ENCODE measurements at places on chromosomes 3 and 15.

- DNase-seq, result no peak
Measured at GRCh38 chr3:80079886-80080285, 312.1 kb upstream of the ROBO1 start.

- no peak for DNase-seq
Measured at GRCh38 chr3:148318240-148318639, 379.5 kb upstream of the AGTR1 start.

DNA sequence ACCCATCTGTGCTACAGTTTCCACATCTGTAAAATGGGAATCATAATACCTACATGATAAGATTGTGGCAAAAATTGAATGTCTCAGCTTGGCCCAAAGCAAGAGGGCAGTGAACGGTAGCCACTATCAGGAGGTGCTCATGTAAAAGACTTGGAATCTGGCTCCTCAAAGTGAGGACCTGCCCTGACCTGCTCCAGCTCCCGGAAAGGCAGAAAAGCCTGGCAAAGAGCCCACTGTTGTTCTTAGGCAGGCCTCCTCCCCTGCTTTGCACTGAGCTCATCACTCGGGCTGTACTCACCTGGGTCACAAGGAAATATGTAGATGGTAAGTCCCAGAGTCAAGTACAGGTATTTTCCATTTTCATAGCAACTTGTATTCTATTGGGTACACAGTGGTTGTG lies 250.7 kb upstream of the TBL1XR1 start:
- DNase-seq, result no peak

GRCh38 chr15:72786676-72787345 lies 3.3 kb upstream of the ADPGK start:
- no peak for DNase-seq

- peak; percentile 19 for DNase-seq
Measured at GRCh38 chr15:52567871-52568600, 794 bp downstream of the ARPP19 start.

- DNase-seq, result no peak
Measured at GRCh38 chr15:58526647-58527192, 94.9 kb downstream of the LIPC start.

- no peak for DNase-seq
Measured at GRCh38 chr15:89628301-89628700, 27.0 kb downstream of the KIF7 start.

GRCh38 chr15:76065245-76065644 lies 5.5 kb downstream of the TMEM266 start:
- no peak for DNase-seq

DNA sequence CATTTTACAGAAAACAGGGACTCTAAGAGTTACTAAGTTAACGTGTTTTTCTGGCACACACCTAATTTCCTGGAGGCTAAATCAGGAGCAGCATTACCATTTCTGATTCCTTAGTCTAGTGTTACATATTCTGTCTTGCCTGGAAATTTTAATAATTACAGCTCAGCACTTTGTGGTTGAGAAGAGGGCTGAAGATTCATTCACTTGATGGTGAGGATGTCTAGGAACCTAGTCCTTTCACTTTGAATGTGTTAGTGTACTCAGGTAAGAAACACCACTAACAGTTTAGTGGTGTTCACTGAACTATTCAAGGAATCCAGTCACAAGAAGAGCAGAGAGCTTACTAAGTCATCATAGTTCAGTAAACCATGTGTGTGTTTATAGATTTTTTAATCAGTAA lies 102.8 kb downstream of the STT3B start:
- DNase-seq, result no peak

DNA sequence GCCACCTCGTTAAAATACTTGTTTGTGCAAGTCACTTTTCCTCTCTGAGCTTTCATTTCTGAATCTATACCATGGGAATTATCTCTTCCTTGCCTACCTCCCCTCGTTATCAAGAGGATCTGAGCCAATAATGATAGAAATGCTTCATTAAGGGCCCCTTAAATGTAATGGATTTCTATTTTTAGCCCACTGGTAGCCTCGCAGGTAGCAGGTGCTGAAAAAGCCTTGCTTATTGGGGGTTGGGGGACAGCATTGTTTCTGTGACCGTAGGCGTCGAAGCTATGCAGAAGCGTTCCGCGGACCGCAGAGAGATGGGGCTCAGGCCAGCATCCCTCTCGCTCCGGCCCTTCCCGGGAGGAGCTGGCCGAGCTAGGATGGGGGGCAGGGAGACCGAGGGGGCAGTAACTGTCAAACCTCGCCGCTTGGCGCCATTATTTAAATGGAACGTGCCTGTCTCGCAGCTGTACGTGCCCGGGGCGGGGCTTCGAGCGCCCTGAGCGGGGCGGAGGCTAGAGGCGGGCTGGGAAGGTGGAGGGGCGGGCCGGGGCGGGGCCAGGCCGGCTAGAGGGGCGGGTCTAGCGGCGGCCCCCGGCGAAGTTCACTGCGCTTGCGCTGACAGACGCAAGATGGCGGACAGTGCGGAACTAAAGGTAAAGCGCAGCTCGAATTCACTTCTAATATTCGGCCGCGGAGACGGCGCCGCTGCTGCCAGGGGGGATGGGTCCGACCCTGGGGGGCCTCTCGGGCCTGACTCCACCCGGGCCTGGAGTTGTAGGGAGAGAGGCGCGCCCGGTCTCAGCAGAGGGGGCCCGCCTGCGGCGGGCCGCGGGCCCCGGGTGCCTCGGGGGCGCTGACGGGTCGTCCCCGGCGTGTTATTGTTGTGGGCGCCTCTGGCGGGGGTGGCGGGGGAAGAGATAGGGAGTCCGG lies at the start of gene PIAS1:
Gene PIAS1, plus strand, starts transcription at position 615 of the 927 bp plus-strand sequence. Its CDS starts 12 bp downstream, at position 627.
- peak; percentile 90 for DNase-seq

DNA sequence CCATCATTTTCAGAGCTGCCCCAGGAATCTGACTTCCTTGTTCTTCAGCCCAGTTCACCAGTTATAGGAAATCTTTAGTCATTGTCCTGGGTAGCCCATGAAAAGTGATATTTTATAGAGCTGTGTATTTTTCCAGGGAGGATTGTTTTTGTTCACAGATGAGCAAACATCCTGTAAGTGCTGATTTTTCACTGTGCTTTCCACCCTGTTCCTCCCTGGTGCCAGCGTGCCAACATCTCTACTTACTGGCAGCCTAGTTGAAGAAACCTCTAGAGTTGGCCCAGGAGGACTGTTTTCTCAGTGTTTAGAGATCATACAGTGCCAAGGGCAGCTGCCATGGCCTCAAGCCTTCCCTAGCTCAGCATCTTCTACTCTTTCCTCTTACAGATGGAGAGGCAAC lies 41.3 kb downstream of the ST6GAL1 start:
- no peak for DNase-seq

DNA sequence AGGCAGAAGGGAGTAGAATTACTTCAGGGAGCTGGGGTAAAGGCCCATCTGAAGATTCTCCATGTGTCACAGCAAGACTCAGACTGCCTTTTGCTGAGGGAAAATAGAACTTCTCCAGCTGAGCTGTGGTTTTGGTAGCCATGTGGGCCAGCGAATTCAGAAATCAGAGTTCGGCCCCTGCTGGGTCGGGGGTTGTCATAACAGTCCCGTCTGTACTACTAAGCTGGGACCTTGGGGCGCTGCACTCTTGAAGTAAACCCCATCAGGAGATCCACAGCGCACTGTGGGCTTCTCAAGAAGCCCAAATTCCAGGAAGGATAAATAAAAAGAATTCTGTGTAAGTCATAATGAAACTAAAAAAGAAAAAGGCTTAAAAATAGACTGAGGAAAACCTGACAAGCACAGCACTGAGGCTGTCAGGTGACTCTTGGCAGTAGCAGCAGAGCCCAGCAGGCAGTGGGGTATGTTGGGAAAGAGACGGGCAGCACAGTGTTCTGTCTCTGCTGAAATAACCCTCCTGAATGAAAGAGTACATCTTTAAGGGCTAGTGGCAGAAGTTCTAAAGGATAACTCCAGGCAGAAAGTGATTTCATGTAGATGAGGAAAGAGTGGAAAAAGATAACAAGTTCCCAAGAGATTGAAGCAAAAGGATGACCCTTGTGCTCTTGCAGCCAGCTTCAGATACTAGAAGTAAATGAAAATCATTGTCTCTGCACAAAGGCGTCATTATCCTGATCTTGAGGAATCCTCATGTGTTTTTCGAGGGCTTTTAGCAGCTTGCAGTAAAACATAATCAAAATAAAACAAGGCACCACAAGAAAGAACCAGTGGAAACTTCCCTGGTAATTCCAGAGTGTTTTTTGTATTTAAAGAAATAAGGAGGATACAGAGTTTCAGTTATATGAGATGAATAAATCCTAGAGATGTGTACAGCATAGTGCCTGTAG lies 74.5 kb downstream of the RAB7A start:
- DNase-seq, result peak; percentile 31

DNA sequence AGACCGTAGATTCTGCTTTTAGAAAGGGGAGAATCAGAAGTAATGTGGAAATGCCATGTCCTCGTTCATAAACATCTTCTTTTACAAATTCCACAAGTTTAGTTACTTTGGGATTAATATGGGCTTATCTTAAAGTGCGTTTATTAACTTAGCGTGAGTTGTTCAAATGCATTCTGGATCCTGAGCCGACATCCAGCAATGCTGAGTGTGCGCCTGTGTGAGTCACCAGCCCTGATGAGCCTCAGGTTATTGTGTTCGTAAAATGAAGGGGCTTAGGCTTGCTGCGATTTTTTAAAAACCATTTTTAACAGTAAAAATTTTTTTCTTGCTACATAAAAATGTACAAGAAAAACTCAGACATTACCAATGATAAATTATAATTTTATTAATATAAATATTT lies 57.9 kb downstream of the TFRC start:
- no peak for DNase-seq

DNA sequence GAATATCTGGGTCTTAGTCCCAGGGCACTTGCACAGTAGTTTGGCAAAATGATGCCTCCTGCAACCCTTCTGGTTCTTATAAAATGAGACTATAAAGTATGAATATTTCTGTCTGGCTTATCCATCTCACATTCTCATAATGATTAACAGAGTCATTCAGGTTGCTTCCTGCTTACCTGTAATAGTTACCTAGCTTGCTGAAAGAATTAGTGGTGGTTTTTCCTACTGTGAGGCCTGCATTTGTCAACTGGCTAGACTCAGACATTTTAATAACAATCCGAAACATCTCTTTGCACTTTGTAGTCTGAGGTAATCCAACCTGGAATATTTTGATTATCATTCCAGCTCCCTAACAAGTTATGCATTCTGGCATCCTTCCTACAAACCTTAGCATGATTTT lies 75.6 kb upstream of the POU1F1 start:
- DNase-seq, result no peak

GRCh38 chr15:43150191-43150929 lies 17.0 kb downstream of the TMEM62 start:
- DNase-seq, result no peak

GRCh38 chr15:98958076-98958475 lies 49.5 kb downstream of the PGPEP1L start:
- no peak for DNase-seq

DNA sequence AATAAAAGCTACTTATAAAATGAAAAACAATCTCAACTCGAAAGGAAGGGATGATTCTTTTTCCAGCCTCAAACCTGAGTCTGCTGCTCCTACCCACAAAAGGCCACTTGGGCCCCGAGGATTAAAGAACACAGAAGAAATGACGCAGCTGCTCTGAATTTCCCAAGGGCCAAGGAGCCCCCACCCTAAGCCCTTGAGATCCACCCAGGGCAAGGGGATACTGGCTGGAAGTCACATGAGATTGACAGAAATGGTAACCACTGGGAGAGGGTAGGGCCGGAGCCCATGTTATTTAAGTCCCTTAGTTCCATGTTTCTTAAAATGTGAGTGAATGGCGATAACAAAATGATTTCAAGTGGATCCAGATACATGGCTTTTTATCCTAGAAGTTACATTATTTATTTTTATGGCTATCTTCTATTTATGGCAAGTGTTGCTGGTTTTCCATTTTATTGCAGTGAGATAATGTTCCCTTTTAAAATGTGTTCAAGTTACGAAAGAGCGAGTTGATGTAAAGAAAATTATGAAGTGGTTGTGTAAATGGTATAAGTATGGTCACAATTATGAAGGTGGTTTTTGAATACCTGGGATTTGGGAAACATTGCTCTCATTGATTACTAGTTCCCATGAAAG lies 16.8 kb downstream of the IGDCC4 start:
- no peak for DNase-seq

DNA sequence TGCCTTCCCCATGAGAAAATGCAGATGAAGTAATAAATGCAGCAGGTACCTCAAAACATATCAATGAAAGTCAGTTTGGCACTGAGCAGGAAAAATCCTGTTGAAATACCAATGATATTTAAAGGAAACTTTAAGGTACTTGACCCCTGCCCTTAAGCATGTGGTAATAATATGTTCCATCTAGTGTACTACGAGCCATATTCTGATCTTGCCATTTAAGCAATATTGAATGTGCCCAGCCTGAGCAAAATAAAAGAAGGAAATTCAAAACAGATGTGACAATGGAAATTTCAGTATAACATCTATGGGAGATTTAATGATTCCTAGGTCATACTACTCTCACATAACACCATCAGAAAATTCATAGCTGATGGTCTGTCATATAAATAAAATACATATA lies 191.8 kb upstream of the CGNL1 start:
- no peak for DNase-seq

DNA sequence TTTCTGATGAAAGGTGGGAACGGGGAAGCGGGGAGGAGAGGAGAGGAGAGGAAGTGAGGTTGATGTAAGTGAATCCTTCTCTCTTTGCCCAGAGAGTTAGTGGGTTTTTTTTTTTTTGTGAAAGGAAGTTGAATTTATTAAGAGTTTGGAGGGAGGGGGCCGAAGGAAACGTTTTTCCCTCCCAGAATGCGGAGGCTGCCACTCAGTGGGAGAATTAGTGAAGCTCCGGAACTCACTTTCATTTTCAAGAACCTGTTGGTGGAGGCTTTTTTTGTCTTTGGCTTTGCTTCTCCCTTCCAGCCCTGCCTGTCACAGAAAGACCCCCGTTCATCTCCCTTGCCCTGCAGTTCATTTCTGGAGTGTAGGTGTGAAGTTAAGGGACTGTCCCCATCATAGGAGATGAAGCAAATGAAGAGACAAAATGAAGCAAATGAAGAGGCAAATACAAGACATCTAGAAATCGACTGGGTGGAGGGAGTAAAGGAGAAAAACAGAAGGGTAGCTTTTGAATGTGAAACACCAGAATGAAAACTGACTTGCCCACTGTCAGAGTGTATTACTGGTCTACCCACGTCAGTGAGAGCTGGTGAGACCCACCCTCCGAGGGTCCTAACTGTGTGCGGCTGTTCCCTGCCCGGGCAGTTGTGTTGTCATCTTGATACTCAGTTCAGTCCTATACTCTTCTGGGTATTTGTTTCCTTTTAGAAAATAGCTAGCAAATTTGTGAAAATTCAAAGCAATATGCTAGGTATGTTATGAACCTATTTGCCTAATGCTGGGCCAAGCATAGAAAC lies 91.5 kb downstream of the ITPR1 start:
- no peak for DNase-seq

DNA sequence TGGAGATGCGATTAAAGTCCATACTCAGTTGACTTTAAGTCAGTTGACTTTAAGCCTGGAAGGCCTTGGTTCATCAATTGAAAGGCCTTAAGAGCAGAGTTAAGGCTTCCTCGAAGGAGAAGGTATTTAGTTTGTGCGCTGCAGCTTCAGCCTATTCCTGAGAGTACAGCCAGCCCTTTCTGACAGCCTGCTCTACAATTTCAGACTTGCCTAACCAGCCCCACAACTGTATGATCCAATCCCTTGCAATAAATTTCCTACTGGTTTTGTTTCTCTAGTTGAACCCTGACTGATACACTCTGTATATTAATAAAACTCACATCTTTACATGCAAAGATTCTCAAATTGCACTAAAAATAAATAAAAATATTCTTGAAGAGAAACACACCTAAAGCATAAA lies 66.1 kb upstream of the RORA start:
- no peak for DNase-seq

Data from activated T-helper 1 cell treated with anti-CD3 and anti-CD28 coated beads, Interleukin-12 subunit alpha, Interleukin-12 subunit beta, Interleukin-2, Interleukin-4 antibody, amounts not matched to agents 30 ng/mL and 10 ng/mL and 1 ng/mL, durations not matched to agents 14 hours and 24 hours and 36 hours (primary cell).